AG04449 (cell line): ENCODE measurements at places on chromosomes 4 and X.

DNA sequence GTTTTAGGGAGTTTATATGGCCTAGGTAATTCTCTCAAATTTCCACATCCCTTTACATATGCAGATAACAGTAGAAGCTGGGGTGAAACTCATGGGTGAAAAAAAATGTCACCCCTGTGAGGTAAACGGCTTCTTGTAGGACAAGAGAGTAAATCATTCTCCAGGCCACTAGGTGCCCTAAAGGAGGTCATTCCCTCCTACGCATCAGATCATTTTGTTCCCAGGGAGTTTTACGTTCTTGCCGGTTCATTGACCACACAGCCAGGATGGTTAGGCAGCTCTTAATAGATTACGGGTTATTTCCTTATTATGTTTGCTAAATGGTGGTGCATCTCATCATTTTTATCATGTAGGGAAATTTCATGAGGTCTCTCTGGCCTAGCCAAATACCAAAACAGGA lies 225.8 kb upstream of the NOCT start:
- DNase-seq, result no peak

DNA sequence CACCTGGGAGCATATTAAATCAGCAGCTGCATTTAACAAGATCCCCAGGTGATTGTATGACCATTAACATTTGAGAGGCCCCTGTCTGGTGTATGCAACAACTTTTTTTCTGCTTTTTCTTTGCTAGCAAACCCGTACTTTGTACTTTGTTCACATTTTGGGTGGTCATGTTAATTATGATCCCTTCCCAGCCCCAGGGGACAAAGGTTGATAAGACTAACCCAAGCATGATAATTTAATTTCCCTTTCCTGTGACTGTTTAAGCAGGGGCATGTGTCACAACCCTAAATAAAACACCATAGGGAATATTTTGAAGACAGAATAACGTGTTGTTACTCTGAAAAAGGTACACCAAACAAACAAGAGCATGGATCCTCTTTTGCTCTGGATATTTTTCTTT lies 332.0 kb downstream of the PCDH18 start:
- no peak for DNase-seq

GRCh38 chrX:132909643-132910042 lies 48.8 kb downstream of the HS6ST2 start:
- DNase-seq, result peak; percentile 10

DNA sequence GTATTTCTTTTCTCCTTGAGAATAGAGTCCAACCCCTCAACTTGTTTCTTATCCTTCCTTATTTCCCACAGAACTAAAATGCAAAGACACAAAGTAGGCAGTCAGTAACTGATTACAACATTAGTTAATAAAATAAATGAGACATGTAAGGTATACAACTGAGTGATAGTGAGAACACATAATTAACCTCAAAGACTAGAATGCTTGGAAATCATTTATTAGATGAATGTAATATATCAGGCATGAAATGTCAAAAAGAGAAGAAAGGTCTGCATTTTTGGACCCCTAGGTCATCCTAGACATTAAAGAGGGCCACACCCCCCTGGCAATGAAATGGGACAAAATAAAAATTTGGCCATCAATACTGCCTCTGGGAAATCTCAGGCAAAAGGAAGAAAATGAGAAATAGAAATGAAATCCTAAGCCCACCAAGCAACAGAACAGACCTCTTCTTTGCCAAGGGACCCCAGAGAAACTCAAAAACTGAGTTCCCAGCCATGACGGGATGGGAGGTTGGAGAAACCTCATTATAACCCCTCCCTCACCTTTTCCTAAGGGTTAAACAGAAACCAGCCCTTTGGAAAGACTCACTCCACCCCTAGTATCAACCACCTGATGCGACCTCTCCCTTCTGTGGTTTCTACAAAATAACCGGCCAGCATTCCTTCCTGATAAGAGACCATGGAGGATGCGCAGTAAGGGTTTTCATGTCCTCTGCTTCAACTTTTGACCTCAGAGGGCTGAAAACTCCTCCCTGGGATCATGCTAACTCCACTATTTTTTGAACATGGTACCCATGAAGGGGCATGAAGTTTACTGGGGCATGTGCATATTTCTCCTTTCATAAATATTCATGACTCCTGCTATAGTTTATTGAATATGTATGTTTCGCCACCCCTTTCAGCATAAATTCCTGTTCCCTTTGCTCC lies 90.0 kb upstream of the EXOC1L start:
- no peak for DNase-seq

DNA sequence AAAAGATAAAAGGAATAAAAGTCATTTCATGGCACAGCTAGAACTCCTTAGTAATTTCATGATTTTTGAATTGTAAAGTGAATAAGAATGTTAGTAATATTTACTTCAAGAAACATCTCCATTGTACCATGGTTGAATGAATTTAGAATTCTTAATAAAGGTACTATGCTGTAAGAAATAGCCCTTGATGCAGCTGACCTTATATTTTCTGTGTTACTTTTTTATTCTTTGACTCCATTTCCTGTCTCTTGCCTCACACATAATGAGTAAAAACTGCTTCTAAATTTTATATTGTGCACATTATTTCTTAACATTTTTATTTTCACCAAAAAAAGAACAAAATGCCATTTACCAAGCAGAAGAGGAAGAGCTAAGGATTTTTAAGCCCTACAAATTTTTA lies 81.9 kb upstream of the PDHA2 start:
- DNase-seq, result no peak

- DNase-seq, result no peak
These were observed 167.6 kb downstream of the ARHGAP24 start for GRCh38 chr4:85642356-85643100.

DNA sequence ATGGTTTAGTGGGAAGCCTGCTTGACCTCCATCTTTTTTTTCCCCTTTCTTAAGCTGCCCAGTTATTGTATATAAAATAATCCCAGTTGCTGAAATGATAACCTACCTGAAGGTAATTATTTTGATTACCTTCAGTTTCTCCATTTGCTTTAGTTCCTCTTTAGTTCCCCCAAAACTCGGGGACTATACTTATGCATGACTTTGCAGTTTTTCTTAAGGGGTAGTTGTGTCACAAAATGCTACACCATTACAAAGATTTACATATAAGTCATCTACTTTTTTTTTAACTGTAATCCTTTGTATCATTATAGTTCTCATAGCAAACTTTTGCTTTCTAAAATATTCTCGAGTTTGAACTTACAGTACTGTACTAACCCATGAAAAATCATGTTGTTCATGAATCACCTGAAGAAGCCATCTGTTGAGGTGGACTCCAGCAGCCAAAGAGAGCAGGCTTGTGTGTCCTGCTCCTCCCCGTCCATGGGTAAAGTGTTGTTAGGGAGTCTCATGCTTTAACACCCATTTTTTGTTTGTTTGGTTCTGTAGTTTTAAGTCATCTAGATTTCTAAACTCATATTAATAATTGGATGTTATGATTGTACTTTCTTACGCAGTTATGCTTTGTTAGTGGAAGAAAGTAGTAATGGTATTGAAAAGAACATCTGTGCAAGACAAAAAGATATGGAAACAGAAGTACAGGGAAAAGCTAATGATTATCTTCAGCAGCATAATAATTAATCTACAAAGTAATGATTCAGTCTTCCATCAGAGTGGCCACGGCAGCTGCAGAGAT lies 34.6 kb downstream of the HADH start:
- no peak for DNase-seq

DNA sequence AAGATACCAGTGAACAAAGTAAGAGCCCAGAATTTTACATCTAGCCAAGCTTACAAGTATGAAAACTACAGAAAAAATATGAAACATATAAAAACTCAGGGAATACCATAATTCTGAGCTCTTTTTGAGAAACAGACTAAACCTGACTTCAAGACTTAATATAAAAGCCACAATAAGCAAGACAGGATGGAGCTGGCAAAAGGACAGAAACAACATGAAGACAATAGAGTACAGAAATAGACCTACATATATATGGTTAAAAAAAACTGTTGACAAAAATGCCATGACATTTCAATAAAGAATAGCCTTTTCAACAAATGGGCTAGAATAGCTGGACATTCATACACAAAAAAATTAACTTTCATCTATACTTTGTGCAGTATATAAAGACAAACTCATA lies 49.4 kb downstream of the UBA6 start:
- no peak for DNase-seq

GRCh38 chrX:21715825-21716224 lies 42.1 kb downstream of the SMPX start:
- DNase-seq, result no peak

DNA sequence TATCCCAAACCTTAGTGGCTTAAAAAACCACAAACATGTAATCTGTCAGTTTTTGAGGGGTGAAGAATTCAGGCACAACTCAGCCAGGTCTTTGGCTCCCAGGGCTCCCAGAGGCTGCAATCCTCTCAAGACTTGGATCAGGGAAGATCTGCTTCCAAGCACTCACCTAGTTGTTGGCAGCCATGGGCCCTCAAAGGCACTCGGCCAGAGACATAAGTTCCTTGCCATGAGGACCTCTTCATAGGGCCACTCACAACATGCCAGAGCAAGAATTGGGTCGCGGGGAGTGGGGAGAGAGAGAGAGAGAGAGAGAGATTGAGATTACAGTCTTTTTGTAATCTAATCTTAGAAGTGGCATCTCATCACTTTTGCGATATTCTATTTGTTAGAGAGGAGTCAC lies 77.1 kb upstream of the TBC1D9 start:
- DNase-seq, result no peak
